ENCODE measurements at places on chromosomes 1 and 21.

DNA sequence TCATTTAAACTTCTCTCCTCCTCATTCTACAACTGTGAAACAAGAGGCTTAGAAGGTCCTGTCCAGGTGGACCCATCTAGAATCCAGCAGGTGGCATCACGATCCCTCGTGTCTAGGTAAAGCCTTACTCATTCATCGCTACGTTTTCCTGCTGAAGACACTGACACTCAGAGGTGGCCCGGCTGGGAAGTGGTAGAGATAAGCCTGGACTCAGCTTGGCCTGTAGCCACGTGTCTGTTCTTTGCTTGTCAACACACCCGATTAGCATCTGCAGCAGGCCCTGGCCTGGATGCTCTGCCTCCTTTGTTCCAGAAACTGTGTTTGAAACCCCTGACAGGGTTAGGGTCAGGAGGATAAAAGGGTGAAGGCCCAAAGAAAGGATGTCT, 43.4 kb downstream of the PARP1 start:
- no peak for DNase-seq

DNA sequence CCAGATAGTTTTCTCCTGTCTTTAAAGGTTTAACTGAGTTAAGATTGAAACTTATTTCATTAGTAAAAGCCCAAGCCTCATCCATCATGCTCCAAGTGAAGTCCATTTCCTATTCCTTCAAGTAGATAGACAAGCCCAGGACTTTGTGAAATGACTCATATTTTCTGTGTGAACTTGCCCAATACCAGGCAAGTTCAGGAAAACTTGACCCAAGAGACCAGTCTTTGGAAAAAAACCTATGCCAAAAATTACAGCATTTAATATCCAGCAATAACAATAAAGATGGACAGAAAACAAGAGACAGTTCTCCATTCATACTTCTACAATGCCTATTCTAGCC, 405 bp upstream of the RAB29 start:
- DNase-seq = no peak

DNA sequence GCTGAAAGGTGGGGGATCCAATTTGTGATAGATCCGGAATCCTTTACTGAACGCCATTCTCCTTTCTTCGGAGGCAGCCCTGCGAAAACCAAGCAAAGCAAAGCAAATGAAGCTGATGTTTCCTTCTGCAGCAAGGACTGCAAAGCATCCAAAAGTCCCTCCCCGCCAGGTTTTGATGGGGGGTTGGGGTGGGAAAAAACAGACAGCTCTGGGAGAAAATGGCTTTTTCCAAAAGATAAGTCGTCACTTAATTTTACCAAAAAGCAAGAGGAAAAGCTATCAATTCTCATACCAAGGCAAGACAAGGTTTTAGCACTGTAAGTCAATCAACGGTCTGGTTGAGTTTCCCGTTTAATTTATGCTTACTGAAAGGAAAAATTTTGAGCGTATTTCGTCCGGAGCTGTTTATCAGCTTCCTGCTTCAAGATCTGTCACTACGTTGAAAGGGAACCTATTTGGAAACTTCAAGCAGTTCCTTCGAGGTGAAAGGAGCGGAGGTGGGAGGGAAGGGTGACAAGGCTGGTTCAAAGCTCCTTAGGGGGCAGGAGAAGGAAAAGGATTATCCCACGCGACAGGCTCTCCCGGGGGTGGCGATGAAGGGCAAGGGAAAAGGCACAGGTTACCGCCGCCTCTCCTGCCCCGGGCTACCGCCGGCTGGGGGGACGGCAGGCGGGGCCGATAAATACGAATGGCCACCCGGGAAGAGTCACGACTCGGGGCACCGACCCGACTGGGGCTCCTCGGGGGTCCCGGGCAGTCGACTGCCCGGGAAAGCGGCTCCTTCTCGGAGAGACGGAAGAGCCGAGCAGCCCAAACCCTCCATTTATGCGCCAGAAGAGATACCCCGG, 750 bp downstream of the SYNJ1 start:
- DNase-seq = peak; percentile 77

DNA sequence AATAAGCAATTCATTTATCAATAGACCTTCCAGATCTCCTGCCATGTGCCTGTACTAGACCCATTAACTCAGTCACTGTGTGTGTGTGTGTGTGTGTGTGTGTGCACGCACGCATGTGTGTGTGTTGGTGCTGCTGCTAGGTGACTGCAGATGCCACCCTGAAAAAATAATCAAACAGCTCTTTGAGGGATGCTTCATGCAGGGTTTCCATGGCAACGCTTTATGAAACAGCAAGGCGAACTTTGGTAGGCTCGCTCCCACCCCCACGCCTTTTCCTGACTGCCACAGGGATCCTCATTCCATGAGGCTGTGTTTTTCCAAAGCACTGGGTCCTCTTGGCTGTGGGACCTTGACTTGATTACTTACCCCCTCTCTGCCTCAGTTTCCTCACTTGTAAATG, 94.0 kb downstream of the HMGB4 start:
- DNase-seq = no peak

GRCh38 chr1:29851691-29852090, 615.4 kb downstream of the PTPRU start:
- no peak for DNase-seq

DNA sequence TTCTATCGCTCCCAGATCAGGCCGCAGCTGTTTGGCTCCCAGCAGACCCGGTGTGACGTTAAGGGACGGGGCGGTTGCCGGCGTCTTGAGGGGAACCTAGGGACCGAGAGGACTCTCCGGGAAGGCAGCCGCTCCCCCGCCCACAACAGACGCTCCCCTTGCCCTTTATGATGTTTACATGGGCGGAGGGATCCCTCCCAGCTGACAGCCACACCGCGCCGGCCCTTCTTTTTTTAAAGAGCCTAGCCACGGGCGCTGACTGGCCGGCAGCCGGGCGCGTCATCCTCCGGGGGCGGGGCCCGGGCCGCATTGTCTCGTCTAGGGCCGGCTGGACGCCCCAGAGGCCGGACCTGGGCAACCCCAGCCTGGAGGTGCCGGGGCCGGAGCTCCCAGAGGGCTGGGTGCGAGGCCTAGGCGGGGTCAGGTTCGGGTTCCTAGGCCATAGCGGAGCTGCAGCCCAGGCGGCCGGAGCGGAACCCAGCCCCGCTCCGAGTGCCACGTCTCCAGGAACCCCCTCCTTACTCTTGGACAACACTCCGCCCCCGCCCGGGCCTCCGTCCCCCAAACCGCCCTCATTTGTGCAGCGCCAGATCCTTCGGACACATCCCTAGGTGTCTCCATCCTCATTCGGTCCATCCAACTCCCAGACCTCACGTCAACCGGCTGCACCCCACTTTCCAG, at the start of gene PCAT6:
PCAT6 (plus strand) TSS at position 340 of the 681 bp plus-strand sequence.
- DNase-seq = peak; percentile 97
